Fibroblast of lung (primary cell): ENCODE measurements at places on chromosomes 6 and 20.

DNA sequence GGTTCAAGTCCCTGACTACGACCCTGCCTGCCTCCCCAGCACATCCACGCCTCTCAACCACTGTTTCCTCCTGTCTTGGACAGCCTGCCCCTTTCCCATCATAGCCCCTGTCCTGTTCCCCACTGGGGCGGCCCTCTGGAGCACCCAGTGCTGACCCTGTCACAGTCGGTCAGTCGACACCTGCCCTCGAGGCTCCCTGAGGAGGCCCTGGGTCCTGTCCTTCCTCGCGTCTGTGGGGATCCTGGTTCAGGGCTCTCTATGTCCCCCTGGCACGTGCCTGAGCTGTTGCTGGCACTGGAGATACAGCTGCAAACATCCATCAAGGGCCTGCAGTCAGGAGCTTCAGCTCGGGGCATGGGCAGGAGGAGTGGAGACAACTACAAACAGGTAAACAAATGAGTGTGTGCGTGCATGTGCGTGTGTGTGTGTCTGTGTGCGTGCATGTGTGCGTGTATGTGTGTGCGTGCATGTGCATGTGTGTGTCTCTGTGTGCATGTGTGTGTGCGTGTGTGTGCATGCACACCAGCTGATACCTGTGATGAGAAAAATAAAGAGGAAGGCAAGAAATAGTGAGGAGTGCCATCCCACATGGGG is 132.8 kb downstream of the PHACTR3 start:
- DNase-seq = no peak

DNA sequence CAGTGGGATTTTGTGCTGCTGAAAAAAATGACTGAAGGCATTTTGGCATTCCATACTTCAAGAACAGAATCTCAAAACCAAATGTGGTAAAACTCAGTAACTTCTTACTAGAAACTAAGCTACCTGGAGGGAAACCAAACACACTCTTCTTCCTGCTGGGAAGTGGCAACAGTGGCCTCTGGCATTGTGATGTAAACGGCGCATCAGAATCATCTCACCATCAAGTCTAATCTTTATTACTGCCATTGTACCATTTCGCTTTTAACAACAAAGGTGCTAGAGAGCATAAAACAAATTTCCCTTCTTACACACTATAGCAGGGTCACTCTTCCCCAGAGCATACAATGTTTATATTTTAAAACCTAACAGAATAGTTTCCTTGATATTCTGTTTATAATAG is 101.6 kb upstream of the CEP162 start:
- DNase-seq = no peak

GRCh38 chr6:54019860-54020259 is 91.4 kb upstream of the MLIP start:
- no peak for DNase-seq

DNA sequence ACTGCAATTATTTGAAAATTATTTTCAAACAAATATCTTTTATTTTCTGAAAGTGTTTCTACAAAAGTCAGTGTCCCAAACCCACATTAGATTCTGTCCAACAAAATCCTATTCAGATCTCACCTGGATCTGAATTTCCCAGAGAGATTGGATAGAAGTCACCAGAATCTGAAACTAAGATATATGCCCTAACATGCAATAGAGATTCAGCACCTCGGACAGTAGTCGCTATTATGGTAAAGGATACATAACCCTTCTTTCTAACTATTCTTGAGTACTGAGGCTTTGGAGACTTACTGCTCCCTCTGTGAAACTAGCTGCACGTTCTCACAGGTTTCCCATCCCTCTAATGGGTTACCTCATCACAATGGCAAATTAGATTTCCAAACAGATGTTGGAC is 151.4 kb downstream of the ID4 start:
- DNase-seq = peak; percentile 17

DNA sequence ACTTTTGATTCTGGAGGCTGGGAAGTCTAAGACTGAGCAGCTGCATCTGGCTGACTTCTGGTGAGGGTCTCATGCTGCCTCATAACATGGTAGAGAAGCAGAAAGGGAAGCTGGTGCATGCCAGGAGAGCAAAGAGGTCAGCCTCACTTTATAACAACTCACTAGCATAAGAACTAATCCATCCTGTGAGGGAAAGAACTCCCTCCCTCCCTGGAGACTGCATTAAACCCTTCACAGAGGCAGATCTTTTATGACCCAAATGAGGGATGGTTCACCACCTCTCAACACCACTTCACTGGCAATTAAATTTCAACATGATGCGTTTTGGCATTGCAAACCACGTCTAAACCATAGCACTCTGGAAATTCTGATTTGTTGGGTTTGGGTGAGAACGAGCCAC is 33.9 kb downstream of the STXBP5 start:
- no peak for DNase-seq

GRCh38 chr6:148492654-148493290 is 150.1 kb downstream of the SASH1 start:
- no peak for DNase-seq

- DNase-seq = peak; percentile 62
Measured at GRCh38 chr6:130293800-130294199, 71.0 kb upstream of the SAMD3 start.

GRCh38 chr6:64724091-64724490 is 982.9 kb downstream of the EYS start:
- no peak for DNase-seq

GRCh38 chr6:87753131-87753685 is 51.2 kb upstream of the AKIRIN2 start:
- no peak for DNase-seq

- peak; percentile 40 for DNase-seq
Measured at GRCh38 chr20:31630187-31630790, 7.4 kb upstream of the COX4I2 start.

DNA sequence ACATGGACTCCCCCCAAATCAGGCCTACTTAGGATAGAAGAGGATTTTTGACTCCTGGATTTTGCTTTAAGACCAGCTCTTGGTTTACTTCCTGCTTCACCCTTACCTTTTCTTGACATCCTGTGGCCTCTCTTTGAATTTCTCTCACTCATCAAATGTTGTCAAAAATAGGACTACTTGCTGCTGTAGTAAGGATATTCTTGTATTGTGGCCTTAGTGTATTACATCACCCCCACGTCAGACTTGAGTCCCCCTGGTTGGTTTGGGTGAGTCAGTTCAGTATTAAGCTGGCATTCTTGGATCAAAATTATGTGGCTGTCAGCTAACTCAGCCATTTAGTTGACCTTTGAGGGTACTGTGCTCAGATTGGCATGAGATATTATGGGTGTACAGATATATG is 1.1 kb downstream of the TPX2 start:
- DNase-seq = peak; percentile 76

GRCh38 chr6:99471638-99472037 is 43.6 kb downstream of the USP45 start:
- no peak for DNase-seq

DNA sequence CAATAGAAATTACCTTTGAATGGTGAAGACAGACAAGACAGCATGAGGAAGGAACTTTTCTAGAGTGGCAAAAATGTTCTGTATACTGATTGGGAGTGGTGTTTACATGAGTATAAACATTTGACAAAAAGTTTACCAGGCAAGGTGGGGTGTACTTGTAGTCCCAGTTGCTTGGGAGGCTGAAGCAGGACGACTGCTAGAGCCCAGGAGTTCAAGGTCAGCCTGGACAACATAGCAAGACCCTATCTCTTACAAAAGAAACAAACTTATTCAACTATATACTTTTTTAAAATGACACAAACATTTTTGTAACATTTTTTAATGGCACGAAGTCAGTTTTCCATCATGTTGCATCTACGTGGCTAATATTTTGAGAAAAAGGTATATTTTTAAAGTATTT is 40.5 kb downstream of the ZHX3 start:
- DNase-seq = no peak

DNA sequence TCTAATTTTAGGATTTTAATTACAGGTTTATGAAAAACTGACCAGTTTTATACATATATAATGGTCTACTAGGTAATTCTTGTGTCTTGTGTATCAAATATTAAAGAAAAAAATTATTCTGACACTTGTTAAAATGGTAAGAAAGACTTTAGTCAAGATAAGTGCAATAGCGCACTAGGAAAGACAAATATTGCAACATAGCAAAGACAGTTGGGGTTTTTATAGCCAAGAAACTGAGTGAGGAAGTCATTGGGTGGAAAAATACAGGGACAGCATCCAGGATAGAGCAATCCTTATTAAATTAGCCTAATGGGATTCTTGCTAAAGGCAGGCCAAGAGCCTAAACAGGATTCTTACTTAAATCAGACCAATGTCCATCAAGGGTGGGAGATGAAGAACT is 71.1 kb downstream of the ROS1 start:
- DNase-seq = no peak

- DNase-seq = peak; percentile 74
Measured at GRCh38 chr6:152087096-152087495, 279.6 kb downstream of the ESR1 start.

DNA sequence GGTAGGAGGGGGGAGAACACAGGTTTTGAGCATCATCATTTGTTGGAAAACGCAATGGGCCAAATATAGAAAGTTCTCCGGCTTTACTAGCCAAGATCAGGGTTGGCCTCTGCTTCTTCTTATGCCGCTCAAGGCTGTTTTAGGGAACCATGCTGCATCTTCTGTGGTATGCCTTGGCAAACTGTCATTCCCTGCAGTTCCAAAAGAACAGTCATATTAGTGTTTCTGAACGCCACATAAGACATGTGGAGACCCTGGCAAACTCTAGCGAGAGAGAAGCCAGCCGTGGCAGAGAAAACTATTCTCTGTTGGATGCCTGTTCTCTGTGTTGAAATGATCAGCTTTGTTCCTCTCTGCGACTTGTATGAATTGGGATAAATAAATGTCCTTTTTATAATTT is 10.8 kb downstream of the ACTR5 start:
- DNase-seq = no peak

DNA sequence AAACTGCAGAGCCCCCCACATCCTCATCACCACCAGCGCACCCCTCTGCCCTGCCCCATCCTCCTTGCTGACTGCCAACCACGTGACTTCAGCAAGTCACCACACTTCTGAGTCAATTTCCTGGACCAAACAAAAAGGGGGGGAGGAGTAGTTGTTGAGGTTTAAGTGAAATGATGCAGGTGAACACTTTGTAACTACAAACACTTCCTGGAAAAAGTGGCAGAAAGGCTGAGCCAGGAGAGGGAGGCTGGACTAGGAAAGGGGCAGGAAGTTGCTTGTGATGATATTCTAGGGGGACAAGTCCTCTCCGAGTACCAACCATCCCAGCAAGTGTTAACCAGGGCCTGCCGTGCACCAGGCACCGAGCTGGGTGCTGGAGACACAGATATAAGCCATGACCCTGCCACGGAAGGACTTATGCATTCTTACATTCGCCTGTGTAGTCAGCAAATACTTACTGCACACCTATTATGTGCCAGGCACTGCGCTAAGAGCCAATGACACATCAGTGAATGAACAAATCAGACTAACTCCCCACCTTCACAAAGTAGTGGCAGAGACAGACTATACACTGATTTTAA is 67.3 kb downstream of the PREX1 start:
- no peak for DNase-seq

GRCh38 chr6:105929626-105930025 is 156.5 kb upstream of the PRDM1 start:
- no peak for DNase-seq

DNA sequence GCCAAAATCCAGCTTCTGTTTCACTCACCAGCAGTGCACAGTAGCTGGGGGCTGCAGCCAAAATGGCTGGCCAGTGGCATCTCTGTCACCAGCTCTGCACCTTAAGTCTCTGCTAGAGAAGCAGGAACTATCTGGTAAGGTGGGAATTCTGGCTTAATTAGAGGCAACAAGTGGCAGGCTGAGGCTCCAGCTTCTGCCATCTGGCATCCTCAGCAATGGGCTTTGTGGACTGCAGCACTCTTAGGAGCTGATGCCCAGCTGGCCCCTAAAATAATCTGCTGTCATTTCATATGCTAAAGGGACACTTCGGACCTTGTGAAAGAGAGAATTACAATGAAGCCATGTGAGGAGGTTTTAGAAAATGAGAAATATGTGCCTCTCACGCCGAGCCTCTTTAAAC is 4.6 kb upstream of the CLDN20 start:
- DNase-seq = no peak

DNA sequence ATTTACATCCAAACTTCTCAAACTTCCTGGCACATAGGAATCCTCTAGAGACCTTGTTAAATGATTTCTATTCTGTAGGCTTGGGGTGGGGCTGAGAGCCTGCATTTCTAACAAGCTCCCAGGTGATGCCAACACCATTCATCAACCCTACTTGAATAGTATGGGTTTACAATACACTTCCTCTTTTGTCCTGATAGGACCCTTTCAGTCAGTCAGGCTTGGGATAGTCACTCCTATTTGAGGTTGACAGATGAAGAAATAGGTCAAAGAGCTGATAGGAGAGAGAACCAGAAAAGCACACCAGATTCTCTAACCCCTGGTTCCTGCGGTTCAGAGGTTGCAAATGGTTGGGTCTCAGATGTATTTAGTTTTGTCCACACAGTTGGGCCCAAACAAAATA is 273.4 kb downstream of the TSHZ2 start:
- no peak for DNase-seq

DNA sequence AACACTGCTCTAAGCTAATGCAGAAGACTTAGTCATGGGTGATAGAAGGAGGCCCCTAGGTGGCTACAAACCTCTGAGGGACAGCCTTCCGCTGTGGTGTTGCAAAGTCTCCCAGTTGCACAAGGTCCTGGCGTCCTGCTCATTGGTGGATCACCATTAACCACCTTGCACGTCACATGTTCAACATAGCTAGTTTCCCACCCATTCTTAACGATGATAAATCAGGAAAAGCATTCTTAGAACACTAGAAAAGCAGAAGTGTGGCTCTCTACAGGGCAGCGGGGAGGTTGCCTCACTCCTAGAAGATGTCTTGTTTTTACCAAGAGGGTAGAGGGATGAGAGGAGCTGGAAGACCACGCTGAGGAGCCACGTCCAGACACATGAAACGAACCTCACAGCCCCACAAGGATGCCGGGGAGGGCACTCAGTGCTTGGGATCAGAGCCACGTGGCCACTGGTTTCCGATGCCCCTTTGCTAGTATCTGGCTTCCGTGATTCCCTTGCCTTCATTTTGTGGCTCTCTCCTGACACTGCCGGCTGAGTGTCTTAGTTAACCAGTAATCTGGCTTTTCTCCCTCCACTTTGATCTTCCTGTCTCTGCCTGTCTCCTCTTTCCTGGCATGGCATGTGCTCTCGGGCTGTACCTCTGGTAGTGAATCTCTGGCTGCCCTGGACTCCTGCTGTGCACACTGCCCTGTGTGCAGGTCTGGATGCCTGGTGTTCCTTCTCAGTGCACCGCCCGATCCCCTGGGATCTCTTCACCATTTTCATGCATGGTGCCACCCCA is 91.4 kb upstream of the NEDD9 start:
- DNase-seq = no peak

DNA sequence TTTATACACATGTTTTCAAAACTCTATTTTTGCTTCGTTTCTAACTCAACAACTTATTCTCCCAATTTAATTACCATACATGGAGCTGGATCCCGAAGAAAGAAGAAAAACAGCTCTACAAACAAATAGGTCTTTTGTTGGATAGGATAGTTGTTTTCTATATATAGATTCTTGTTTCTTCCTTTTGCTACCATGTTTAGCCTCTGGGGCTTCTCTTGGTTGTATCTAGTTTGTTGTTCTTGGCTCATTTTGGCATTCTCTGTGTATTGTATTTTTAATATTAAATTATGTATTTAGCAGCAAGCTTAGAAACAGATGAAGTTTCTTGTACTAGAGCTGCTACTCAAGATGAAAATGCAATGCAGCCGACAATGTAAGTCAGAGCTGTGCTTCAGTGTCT is 60.9 kb downstream of the PLCB4 start:
- DNase-seq = no peak
